ENCODE measurements at places on chromosomes 2 and 18. TPM values are rescaled to one million over a fixed set of nuclear protein-coding genes. Genes with fewer than 3 reads are reported as not detected.

CYP1B1 gene
- 7.8 TPM for total RNA-seq

MYL12A gene
- 49.9 TPM for total RNA-seq

ITGB6 gene
- 0.16 TPM for total RNA-seq

EVX2 gene
- not detected for total RNA-seq

NOSTRIN gene
- total RNA-seq, result 3.9 TPM

STPG4 gene
- total RNA-seq, result 0.78 TPM

RAB11FIP5 gene
- 7.5 TPM for total RNA-seq

IL36B gene
- total RNA-seq, result not detected

DNA sequence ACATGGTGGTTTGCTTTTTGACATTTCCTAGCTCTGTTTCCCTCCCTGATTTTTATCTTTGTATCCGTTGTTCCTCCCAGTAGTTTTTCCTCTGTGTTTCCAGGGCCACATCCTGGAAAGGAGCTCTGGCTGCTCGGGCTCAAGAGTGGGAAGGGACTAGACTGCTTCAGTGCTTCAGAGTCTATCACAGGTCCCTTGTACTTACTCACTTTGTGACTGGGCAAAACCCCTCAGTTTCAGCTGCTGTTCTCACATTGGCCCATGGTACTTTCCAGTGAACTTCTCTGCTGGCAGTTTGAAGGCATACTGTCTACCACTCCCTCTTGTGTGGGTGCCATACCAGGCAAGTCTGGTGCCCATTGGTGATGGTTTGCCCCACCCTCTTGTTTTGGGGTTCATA lies 7.5 kb upstream of the STAMBP start:
- no peak for DNase-seq

GRCh38 chr18:767084-767882 lies 44.8 kb downstream of the YES1 start:
- DNase-seq, result no peak

GRCh38 chr2:206764673-206765241 lies 371 bp downstream of the MDH1B start:
- no peak for DNase-seq

GRCh38 chr2:55860832-55861231 lies 62.8 kb downstream of the EFEMP1 start:
- no peak for DNase-seq

- no peak for DNase-seq
Measured at GRCh38 chr2:203104273-203104672, 89.6 kb downstream of the NBEAL1 start.

DNA sequence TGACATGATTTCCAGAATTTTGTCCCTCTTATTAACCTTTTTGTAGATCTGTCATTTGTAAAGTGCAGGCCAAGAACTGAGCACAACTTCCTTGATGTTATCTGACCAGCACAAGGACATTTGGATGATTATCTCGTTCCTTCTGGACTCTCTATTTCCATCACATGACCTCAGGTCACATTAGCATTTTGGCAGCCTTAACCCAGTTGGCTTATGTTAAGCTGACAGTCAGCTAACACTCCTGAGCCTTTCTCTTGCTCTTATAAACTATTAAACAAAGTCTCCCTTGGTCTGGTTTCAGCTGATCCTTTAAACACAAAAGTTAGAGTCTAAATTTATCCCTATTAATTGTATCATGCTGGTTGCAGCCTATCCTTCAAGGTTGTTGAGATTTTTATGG lies 167.2 kb upstream of the RBBP8 start:
- DNase-seq, result no peak

DNA sequence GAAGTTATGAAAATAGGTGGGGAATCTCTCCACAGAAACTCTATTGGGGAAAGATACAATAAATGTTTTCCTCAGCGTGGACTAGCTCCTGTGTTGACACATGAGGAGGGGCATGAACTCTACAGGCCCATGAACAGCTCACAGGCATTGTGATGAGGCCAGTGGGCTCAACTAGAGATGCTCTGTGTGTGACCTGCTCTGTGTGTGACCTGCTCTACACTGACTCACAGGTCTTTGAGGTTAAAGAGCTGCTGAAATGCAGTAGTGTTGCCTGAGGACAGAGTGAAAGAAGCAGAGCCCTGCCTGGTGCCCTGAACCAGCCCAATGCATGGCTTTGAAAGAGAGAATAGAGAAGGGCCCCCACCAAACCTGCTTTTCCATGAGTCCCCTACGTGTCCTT lies 117.6 kb downstream of the MCFD2 start:
- DNase-seq, result no peak

DNA sequence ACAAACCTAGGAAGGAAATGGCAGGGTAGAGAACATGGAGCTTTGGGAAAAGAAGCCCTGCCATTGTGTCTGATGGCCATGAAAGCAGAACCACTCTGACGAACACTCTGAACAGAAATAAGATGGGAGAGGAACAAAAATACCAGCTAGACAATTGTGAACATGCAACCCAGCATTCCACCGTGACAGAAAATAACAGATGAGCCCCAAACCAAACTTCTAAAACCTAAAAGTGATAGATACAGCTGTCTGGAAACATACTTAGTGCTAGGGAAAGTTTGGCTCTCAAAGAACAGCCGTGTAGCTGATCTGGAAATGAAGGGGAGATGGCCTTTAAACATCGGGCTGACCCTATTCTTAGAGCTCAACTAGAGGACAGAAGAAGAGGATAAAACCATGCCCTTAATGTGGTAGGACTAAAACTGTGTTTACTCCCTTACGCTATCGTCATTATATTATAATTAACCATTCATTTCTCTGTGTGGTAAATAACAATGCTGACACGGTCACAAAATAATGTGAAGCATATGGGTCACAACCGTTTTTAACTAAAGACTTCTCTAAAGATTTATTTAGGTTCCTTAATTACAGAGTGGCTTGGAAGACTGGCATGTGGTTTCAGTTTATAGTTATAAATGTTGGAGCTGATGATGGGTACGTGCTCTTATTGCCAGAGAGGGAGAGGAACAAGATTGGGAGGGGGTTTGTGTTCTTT lies 80.6 kb downstream of the MYO1B start:
- no peak for DNase-seq

DNA sequence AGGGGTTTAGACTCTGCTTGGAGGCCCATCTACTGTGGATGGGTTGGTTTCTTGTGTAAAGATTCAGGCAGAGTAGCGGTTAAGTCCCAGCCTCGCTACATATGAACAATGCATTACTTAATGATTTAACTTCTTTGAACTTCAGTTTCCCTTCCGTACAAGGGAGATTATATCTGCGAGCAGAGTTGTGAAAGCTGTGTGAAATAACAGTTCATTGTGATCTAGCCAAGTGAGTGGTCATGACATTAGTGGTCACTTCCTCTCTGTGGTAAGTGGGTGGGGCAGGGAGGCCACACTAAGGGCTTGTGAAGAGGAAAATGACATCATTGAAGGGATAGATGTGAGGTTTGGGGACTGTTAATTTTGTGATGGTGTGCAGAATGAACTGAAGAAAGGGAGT lies 14.1 kb upstream of the MEX3C start:
- no peak for DNase-seq

- DNase-seq, result no peak
Measured at GRCh38 chr18:48889115-48889941, 61.4 kb downstream of the SMAD7 start.

- DNase-seq, result no peak
Measured at GRCh38 chr2:33059471-33060156, 112.9 kb downstream of the LTBP1 start.

GRCh38 chr2:223457301-223457700 lies 144.9 kb downstream of the SCG2 start:
- DNase-seq, result no peak

DNA sequence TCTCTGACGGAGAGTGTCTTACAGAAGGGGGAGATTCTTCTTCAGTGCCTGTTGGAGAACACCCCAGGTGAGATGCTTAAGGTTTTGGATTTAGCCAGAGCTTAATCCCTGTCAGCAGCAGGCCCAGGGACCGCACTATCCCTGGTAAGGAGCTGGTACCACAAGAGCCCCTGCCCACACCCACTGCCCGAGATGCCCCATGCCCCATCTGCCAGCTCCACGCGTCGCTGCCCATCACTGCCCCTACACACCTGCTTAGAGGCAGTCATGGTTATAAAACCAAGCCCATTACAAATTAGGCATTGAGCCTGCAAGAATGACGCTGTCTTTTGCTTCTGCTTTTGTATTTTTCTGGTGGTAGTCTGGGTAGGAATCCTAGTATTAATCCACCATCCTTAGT lies 21.7 kb downstream of the CEP68 start:
- DNase-seq, result no peak

- DNase-seq, result no peak
Measured at GRCh38 chr18:47772374-47773248, 157.8 kb downstream of the SMAD2 start.

- DNase-seq, result no peak
Measured at GRCh38 chr2:857937-858336, 92.7 kb upstream of the SNTG2 start.

GRCh38 chr2:17818235-17818815 lies 2.1 kb downstream of the MSGN1 start:
- DNase-seq, result no peak

DNA sequence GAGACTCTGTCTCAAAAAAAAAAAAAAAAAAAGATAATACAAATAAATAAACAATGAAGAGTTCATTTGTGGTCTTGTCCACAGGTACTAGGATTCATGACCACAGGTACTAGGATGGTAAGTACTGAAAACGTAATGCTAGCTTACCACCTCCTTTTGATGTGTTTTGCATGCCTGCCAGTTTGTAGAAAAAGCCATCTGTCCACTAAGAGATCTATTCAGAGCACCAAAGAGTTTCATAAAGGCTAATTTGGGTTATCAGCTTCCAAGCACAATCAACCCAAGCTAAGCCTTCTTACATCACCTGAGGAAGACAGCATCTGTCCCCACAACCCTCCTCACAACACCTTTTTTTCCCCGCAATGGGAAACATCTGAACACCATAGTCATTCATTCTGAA lies 477.2 kb downstream of the ZEB2 start:
- DNase-seq, result no peak

GRCh38 chr18:79903787-79904356 lies 47.6 kb downstream of the SLC66A2 start:
- no peak for DNase-seq

DNA sequence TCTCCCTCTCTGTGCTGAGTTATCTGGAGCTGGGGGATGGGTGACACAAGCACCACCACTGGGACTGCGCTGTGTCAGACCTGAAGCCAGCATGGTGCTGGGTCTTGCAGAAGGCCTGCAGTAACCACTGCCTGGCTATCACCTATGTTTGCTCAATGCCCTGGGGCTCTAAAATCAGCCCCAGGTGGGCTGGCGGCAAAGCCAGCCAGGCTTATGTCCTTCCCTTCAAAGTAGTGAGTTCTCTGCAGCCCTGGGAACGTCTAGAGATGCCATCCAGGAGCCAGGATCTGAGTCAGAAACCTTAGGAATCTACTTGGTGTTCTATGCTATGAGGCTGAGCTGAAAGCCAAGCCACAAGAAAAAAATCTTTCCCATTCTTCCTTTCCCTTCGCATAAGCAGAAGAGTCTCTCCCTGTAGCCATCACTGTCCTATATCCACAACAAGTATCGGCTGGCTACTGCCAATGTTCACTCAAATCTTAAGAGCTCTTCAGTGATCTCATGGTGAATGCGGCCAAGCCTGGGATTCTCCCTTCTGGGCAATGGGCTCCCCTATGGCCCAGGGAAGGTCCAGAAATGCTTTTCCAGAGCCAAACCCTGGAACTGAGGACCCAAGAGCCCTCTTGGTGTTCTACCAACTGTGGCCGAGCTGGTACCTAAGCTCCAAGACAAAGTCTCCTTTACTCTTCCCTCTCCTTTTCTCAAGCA lies 248.7 kb downstream of the ZNF385B start:
- DNase-seq, result no peak

DNA sequence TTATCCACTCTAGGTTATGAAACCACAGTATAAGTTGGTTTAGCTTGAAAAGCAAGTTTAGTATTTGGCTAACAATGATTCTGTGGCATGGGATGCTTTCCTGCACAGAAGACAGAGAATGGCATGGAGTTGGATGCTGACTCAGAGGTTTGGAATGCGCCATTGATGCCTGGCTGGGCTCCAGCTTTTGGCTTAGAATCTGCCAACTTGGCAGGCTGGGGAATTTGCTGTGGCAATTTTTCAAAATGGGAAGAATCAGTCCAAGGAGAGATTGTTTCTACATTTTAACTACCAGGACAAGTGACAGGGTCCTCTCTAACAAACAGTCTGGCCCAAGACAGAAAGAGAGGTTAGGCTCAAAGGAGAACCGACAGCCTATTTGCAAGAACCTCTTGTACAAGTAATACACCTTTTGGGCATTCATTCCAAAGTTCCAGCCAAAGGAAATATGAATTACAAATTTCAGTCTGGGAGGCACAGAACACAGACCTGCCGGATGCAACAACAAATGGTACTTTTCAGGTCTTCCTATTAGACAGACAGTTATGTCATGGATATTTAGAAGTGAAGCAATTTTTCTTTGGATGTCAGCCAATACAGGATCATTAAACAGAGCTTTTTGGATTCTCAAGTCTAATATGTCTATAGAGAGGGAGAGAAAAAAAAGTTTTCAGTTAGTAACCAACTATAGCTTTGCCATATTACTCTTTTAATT lies 1027.7 kb downstream of the TMEM182 start:
- DNase-seq, result peak; percentile 33

DNA sequence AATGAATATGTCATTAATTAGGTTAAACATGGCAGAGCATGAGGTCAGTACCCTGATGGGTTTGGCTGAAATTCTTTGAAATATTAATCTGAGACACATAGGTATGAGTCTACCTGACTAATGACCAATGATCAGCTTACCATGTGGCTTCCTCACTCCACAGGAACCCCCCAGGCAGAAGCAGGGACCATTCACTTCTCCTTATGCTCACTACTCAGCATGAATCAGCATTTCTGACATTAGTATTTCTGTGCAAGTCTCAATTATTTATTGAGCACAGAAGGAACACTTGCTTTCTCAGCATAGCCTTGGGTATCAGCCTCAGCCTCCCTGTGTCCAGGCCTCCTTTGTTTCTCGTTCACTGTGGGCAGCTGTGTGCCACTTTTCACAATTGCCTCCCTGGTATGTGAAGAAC lies 9.3 kb upstream of the KCNE4 start:
- no peak for DNase-seq

DNA sequence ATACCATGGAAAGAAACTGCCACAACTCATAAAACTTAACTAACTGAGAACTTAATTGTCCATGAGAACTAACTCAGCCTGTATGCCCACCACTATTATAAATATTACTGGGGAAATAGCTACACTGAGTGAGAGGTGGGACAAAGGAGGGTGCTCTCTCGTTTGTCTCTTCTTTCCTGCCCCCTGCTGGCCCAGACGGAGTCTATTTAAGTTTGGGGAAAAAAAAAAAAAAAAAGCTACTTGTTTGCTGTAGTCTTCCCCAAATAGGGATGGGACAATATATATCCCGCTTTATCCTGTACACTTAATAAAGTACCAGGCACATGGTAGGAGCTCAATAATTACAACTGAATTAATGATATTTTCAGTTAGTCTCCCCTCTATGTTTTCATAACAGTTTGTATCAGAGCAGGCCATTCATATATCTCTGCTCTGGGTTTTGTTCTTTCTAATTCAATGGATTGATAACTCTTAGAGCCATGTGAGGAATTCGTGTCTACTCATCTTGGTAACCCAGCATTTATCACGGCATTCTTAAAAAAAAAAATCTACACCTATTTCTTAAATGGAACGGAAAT lies 647.6 kb upstream of the PKDCC start:
- no peak for DNase-seq
